ENCODE measurements at places on chromosomes 7 and 10. TPM values are rescaled to one million over a fixed set of nuclear protein-coding genes. Genes with fewer than 3 reads are reported as not detected.

- H3K27me3 ChIP-seq: no peaks in the 10 kb centered on the region
- no peaks in the 10 kb centered on the region for H3K4me1 ChIP-seq
- no peak overlapping the region for H3K27ac ChIP-seq
- no peak for DNase-seq
These were observed 953.0 kb downstream of the GRID1 start for GRCh38 chr10:85413570-85413969.

DNA sequence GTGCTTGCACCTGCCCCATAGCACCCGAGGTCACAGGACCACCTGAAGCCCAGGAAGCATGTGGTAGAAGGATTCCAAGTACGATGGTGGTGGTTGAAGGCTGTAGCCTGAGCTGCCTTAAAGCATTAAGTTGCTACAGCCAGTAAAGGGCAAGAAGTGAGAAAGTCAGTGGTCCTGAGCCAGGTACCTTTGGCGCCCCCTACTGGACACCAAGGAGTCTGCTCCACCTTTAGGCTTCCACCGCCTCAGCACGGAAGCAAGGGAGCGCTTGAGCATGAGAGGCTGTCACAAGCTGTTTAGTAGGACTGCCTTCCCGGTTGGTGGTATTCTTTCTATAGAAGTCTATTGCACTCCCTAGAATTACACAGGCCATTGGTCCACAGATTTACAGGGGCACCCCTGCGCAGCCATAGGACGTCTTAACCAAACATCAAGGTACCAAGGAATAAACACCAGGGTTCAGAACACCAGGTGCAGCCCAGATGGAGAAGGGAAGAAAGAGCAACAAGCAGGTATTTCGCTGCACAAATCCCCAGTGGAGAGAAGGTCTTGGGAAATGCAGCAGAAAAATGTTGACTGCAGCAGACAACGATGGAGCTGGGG, 2.2 kb downstream of the CRTAC1 start:
- H3K4me1 ChIP-seq: no peaks in the 10 kb centered on the region
- no peak overlapping the region for H3K27ac ChIP-seq
- peaks cover 51% of the 10 kb centered on the region for H3K27me3 ChIP-seq

DNA sequence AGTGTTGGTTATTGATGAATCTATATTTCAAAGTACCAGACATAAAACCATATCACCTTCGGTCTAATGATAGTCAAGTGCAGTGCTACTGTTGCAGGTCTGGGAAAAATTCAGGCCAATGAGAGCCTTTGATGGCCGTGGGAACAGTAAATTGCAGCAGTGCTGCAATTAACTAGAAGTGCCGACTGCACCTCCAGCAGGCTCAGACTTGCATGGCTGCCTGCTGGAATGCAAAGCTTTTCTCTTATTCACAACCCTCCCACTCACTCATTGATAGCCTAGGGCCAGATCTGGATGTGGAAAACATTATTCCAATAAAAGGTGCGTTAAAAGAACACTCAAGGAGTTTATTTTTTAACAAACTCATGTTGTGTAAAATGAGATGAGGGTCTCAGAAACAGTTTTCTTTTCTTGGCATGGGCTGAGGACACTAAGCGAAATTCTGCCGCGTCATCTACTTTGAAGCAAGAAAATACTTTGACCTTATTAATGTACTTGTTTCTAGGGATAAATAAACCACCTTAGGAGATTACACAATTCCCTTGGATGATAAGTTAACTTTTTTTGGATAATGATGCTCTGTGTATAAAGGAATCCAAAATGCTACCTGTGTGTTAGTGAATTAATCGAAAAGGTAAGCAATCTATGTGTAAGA, 17.1 kb downstream of the PLXDC2 start:
- H3K27me3 ChIP-seq: no peaks in the 10 kb centered on the region
- H3K36me3 ChIP-seq: no peaks in the 10 kb centered on the region
- H3K4me3 ChIP-seq: no peak overlapping the region
- H3K4me1 ChIP-seq: no peaks in the 10 kb centered on the region
- no peak overlapping the region for H3K27ac ChIP-seq
- no peak for DNase-seq

- H3K4me3 ChIP-seq: no peak overlapping the region
- no peaks in the 10 kb centered on the region for H3K36me3 ChIP-seq
- H3K27me3 ChIP-seq: no peaks in the 10 kb centered on the region
- no peaks in the 10 kb centered on the region for H3K4me1 ChIP-seq
These were observed 2.1 kb upstream of the SLC13A1 start for GRCh38 chr7:123201901-123202300.

- H3K4me3 ChIP-seq: no peak overlapping the region
- H3K27ac ChIP-seq: no peak overlapping the region
- H3K36me3 ChIP-seq: no peaks in the 10 kb centered on the region
- H3K4me1 ChIP-seq: no peaks in the 10 kb centered on the region
- H3K27me3 ChIP-seq: no peaks in the 10 kb centered on the region
These were observed 523.9 kb upstream of the NRP1 start for GRCh38 chr10:33858326-33858725.

DNA sequence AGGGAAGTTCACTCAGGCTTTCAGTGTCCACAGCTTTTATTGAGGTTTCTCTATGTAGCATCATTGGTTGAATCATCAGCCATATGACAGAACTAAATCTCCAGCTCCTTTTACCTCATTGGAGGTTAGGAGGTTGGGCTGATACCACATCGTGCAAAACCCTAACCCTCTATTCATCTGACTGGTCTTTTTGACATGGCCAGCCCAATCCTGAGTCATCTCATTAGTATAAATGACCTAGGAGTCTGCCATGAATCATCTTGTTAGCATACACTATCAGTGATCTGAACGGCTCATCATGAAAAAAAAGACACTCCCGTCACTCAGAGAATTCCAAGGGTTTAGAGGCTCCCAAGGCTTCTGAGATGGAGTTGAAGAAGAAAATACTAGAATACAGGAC, 669.8 kb upstream of the POT1 start:
- H3K4me1 ChIP-seq: no peaks in the 10 kb centered on the region
- H3K4me3 ChIP-seq: no peak overlapping the region
- no peaks in the 10 kb centered on the region for H3K36me3 ChIP-seq
- no peaks in the 10 kb centered on the region for H3K27me3 ChIP-seq
- no peak for DNase-seq
- H3K27ac ChIP-seq: no peak overlapping the region

DNA sequence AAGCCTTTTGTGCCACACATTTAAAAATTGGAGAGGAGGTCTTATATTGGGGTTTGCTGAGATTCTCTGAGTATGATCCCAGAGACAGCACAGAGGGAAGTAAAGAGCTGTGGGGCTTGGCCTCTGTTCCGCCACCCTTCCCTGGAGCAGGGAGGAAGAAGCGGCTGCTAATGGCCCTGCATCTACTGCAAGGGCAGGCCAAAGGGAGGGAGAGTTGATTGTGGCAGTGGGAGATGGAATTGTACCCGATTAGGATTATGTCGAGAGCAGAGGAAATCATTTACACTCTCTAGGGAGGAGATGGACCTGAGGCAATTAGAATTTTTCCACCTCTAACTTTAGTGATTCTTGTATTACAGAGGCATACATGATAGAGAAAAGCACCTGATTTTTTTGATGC, 28.8 kb downstream of the CYP17A1 start:
- H3K4me3 ChIP-seq: no peak overlapping the region
- peak overlapping the region; percentile 54 for H3K27ac ChIP-seq
- no peaks in the 10 kb centered on the region for H3K27me3 ChIP-seq
- peaks cover 16% of the 10 kb centered on the region for H3K4me1 ChIP-seq

GRCh38 chr7:47480576-47481538, 101.1 kb downstream of the TNS3 start:
- H3K36me3 ChIP-seq: no peaks in the 10 kb centered on the region
- peaks cover 30% of the 10 kb centered on the region for H3K4me1 ChIP-seq
- no peak for DNase-seq
- peak overlapping the region; percentile 59 for H3K4me3 ChIP-seq
- H3K27ac ChIP-seq: peak overlapping the region; percentile 81
- H3K27me3 ChIP-seq: no peaks in the 10 kb centered on the region

GRCh38 chr10:120931423-120931822, 80.3 kb downstream of the WDR11 start:
- DNase-seq: no peak
- no peaks in the 10 kb centered on the region for H3K36me3 ChIP-seq
- H3K27ac ChIP-seq: no peak overlapping the region
- H3K4me1 ChIP-seq: no peaks in the 10 kb centered on the region

- H3K36me3 ChIP-seq: peaks cover 69% of the 10 kb centered on the region
- H3K4me3 ChIP-seq: no peak overlapping the region
- H3K27ac ChIP-seq: no peak overlapping the region
- no peak for DNase-seq
These were observed 76.6 kb downstream of the NRBF2 start for GRCh38 chr10:63209705-63210104.

DNA sequence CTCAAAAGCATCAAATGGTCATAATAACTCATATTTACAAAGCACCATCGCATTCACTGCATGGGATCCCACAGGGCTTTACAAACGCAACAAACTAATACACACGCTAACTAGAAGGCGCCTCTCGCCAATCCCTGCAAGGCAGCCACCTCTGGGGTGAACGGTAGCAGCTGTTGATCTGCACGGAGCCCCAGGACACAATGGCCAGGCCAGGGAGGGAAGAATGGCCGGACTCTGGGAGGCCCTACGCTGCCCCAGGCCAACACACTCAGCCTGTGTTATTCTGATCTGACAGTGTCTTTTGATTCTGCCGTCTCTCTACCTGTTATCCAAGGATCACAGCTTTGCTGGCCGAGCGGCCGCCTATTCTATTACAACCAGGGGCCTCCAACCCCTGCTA, 41.8 kb downstream of the HABP2 start:
- no peak overlapping the region for H3K4me3 ChIP-seq
- H3K27me3 ChIP-seq: peaks cover 2% of the 10 kb centered on the region
- no peaks in the 10 kb centered on the region for H3K36me3 ChIP-seq
- no peak overlapping the region for H3K27ac ChIP-seq
- no peaks in the 10 kb centered on the region for H3K4me1 ChIP-seq

- H3K27ac ChIP-seq: no peak overlapping the region
- no peak for DNase-seq
- no peak overlapping the region for H3K4me3 ChIP-seq
These were observed 81.1 kb downstream of the PALS2 start for GRCh38 chr7:24654305-24654704.

GRCh38 chr10:115963848-115964247, 309.2 kb downstream of the GFRA1 start:
- no peaks in the 10 kb centered on the region for H3K4me1 ChIP-seq
- no peaks in the 10 kb centered on the region for H3K27me3 ChIP-seq
- no peak for DNase-seq
- no peaks in the 10 kb centered on the region for H3K36me3 ChIP-seq

GRCh38 chr7:84144935-84145334, 49.7 kb downstream of the SEMA3A start:
- DNase-seq: no peak
- no peak overlapping the region for H3K27ac ChIP-seq
- H3K4me3 ChIP-seq: no peak overlapping the region
- H3K27me3 ChIP-seq: no peaks in the 10 kb centered on the region
- no peaks in the 10 kb centered on the region for H3K4me1 ChIP-seq

DNA sequence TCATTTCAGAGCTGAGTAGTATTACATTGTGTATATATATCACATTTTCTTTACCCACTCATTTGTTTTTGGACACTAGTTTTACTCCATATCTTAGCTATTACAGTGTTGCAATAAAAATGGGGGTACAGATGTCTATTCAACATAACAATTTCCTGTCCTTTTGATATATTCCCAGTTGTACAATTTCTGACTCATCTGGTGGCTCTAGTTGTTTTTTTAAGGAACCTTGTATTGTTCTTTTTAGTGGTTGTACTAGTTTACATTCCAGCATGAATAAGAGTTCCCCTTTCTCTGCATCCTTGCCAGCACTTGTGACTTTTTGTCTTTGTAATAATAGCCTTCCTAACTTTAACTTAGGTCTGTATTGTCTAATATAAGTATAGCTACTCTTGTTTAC, 739.9 kb downstream of the XPNPEP1 start:
- H3K27me3 ChIP-seq: no peaks in the 10 kb centered on the region
- DNase-seq: no peak
- H3K4me3 ChIP-seq: no peak overlapping the region

GRCh38 chr7:7212612-7213011, 30.3 kb downstream of the C1GALT1 start:
- peaks cover 68% of the 10 kb centered on the region for H3K36me3 ChIP-seq
- no peak overlapping the region for H3K4me3 ChIP-seq
- H3K27ac ChIP-seq: no peak overlapping the region
- DNase-seq: no peak
- peaks cover 4% of the 10 kb centered on the region for H3K4me1 ChIP-seq

DNA sequence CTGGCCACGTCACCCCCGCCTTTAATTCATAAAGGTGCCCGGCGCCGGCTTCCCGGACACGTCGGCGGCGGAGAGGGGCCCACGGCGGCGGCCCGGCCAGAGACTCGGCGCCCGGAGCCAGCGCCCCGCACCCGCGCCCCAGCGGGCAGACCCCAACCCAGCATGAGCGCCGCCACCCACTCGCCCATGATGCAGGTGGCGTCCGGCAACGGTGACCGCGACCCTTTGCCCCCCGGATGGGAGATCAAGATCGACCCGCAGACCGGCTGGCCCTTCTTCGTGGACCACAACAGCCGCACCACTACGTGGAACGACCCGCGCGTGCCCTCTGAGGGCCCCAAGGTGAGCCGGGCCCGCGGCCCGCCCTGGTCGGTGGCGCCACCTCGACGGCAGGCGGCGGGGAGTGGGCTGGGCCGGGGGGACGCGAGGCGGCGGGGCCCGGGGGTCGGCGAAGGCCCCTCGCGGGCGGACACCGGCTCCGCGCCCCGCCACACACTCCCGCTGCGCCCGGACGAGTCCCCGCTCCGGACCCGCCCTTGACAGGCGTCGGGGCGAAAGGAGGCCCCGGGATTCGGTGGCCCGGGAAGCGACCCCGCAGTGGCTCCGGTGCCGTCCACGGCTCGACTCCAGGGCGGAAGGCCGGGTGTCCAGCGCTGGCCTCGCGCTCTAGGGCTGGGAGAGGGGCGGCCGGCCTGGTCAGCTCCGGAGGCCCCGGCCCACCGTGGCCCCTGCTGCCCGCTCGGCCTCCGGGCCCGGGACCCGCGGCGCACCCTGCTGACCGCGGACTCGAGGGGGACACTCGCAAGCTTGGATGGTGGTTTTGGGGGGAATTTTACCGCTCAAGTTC, 557 bp downstream of the BAG3 start:
- peaks cover 54% of the 10 kb centered on the region for H3K4me1 ChIP-seq
- peak overlapping the region; percentile 84 for H3K27ac ChIP-seq
- DNase-seq: peak; percentile 17
- peak overlapping the region; percentile 84 for H3K4me3 ChIP-seq
- peaks cover 32% of the 10 kb centered on the region for H3K36me3 ChIP-seq
- peaks cover 5% of the 10 kb centered on the region for H3K27me3 ChIP-seq

DNA sequence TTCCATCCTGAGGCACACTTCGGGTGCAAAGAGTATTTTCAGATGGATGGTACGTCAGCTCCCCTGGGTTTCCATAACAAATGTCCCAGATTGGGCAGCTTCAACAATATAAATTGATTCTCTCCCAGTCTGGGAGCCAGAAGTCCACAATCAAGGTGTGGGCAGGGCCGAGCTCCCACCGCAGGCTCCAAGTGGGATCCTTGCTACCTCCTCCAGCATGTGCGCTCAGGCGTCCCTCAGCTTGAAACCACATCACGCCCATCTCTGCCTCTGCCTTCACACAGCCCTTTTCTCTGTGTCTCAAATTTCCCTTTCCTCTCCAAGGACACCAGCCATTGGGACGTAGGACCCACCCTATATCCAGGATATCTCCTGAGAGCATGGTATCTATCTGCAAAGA, 153.5 kb downstream of the DIP2C start:
- H3K36me3 ChIP-seq: no peaks in the 10 kb centered on the region
- no peak overlapping the region for H3K4me3 ChIP-seq
- peaks cover 12% of the 10 kb centered on the region for H3K27me3 ChIP-seq
- H3K27ac ChIP-seq: no peak overlapping the region

Gene RBP3
- not detected for total RNA-seq

Gene LEP
- total RNA-seq: not detected

Gene OPN1SW
- not detected for total RNA-seq

Gene FAS
- 20.7 TPM for total RNA-seq

Gene CALHM3
- total RNA-seq: not detected

Gene CASP7
- 16.6 TPM for total RNA-seq

Gene PRLHR
- total RNA-seq: not detected

Data from activated T-helper 2 cell treated with anti-CD3 and anti-CD28 coated beads, Interferon-gamma antibody, Interleukin-2, Interleukin-4, amounts not matched to agents 10 μg/mL and 5 μg/mL and 100 μg/mL, durations not matched to agents 14 hours and 24 hours and 36 hours (primary cell).